ENCODE measurements at places on chromosomes 3 and 15.

- DNase-seq = no peak
Measured at GRCh38 chr3:84077479-84077878, 881.3 kb upstream of the CADM2 start.

DNA sequence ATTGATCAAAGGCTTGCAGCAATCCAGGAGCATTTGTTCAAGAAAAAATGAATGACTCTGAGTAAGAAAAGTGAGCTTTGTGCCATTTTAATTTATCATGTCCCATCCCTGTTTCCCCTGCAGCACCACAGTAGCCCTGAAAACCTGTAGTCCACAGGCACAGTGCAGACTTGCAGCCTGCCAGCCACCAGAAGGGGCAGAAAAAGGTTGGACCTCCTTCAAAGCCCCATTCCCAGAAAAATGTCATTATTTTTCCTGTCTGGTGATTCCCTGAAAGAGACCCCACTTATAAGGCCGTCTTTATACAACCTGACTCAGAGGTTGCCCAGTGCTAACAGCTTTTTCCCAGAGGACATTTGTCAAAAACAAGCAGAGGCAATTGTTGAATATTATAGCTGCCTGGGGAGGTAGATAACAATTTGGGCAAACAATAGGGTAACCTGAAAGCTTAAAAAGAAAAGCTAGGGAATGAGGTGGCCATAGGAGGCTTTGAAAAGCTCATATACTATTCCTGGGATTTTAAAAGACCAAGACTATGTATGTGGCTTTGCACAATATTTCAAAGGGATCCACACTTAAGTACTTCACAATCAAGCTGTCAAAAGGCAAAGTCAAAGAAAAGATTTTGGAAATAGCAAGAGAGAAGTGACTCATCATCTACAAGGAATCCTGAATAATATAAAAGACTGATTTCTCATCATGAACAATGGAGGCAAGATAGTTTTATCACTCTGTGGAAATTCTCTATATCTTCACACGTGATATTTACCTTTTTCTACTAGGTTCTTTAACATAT is 136.8 kb upstream of the PLXNA1 start:
- no peak for DNase-seq

- DNase-seq = no peak
Measured at GRCh38 chr15:40914013-40914412, 15.1 kb upstream of the DLL4 start.

DNA sequence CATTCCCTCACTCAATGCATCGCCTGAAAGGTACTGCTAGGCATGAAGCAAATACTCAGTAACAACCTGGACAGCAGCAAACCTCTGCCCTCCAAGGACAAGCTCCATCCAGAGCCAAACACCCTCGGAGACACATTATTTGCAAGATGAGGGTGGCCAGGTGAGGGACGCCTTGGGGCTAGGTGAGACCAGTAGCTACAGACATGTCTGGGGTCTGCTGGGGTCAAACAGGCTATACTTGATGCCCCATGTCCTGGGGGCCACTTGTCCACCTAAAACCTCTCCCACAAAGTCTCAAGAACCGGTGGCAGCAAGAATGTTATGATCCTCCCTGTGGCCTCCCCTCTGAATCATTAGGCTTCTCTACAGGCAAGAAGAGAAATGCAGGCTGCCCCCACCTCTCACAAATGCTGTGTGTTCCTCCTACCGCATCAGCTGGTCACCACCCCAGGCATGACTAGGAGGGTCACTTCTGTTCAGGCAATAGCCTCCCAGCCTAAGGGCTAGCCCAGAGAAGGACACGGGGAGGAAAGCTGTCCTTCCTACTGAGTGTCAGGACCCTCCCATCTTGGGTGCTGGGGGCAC is 54.3 kb downstream of the TBC1D2B start:
- no peak for DNase-seq

DNA sequence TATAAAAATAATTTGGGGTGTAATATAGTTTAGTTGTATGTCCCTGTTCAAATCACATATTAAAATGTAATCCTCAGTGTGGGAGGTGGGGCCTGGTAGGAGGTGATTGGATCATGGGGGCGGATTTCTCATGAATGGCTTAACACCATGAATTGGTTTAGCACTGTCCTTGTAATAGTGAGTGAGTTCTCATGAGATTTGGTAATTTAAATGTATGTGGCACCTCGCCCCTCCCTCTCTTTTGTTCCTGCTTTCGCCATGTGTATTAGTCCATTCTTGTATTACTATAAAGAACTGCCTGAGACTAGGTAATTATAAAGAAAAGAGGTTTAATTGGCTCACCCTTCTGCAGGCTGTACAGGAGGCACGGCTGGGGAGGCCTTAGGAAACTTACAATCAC is 83.9 kb downstream of the ANXA2 start:
- DNase-seq = no peak

DNA sequence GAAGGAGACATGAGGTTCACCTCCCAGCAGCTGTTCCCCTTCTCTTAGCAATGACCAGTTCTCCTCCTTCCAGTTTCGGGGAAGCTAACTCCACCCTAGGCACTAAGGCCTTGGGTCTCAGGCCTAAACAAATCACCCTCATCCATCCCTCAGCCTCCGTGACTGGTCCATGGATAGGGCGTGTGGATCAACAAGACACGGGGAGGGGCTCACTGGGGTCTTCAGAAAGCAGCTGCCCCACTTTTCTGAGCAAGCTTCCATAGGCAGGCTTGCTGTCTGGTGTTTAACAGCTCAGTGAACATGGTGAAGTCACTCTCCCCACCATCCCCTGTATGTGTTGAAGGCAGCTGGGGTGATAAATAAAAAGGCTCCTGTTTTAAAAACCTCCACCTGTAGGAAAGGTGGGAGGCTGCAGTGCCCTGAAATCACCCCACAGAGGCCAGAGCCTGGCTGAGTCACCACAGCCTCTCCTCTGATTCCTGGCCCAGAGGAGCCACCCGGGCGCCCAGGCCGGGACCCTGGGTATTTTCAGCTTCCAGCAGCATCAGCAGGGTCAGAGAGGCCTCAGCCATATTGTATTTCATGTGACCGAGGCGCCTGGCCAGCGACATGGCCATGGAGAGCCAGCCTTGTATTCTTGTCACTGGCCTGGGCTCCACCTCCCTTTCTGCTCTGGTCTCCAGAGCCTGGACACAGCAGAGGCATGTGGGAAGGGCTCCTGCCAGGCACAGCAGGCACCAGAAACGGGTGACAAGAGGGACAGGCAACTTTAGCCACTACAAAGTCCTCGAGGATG is 60.3 kb upstream of the HERC1 start:
- no peak for DNase-seq

DNA sequence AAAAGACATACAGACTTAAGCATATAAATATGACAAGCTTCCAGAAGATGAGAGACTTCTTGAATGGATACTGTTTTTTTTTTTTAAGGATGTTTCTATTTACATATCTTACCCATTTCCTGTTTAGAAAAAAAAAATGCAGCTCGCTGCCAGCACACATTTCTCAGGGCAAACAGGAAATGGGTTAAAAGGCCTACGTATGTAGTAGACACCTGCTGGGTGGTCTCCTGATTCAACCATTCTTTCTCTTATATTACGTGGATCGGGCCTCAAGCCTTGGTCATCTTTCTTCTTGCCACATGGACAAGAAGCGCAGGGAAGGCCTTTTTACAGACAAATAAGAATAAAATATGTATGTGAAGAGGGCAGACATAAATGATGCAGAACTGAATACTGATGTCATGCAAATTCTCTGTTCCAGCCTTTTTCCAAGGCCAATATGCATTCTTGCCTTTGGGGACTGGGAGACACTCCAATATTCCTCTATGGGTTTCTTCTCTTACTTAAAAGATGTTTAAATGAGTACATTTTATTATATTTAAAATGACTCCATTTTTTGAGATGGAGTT is 35.0 kb upstream of the TJP1 start:
- no peak for DNase-seq

- no peak for DNase-seq
Measured at GRCh38 chr15:89364341-89364740, 29.7 kb upstream of the POLG start.

DNA sequence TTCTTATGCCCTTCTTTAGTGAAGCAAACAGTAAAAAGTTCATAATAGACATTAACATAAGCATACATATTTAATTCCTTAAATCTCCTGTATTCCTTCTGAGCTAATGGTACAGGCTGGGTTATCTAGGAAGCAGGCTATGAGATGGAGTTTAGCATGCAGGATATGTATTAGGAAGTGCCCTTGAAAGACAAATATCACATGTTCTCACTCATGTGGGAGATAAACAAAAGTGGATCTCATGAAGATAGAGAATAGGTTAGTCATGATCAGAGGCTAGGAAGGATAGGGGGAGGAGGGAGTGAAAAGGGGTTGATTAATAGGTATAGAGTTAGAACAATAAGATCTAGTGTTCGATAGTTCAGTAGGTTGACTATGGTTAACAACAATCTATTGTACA is 105.4 kb downstream of the CLASP2 start:
- DNase-seq = no peak

DNA sequence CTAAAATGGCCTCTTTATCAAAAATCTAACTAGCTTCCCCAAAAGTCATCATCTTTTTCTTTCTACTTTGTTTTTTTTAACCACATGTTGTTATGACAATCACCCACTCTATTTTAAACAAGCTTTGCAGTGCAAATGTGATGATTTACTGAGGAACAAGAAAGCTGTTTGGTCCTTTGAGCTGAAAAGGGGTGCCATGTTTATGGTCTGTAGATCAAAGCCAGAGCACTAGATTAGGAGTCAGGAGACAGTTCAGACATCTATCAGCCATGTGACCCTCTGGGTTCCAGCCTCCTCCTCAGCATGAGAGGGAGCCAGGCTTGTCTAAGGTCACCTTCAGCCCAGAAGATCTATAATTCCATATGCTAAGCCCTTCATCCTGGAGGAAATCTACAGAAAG is 65.9 kb downstream of the RPL22L1 start:
- no peak for DNase-seq

DNA sequence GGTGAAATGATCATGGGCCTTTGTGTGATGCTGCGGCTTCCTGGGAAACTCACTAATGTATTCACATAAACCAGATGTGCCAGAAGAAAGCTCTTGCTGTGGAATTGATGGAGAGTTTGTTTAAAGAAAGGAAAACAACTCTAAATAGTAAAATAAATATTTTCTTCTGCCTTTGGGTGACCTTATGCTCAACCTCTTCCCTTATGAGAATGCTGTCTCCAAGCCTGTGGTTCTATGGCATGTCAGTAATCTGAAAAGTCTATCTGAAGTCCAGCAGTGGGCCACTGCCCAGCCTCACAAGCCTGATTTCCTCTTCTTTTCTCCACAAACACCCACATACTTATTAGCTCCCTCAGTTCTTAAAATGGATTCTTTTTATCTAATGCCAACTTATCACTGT is 49.9 kb upstream of the PHLDB2 start:
- DNase-seq = no peak

- no peak for DNase-seq
Measured at GRCh38 chr3:184188080-184188479, 2.1 kb downstream of the ABCF3 start.

Measured in GM12865 (cell line).